Right lung (tissue), 10 donors: ENCODE measurements at places on chromosomes 7 and 10. TPM values are rescaled to one million over a fixed set of nuclear protein-coding genes. Genes with fewer than 3 reads are reported as not detected.

DNA sequence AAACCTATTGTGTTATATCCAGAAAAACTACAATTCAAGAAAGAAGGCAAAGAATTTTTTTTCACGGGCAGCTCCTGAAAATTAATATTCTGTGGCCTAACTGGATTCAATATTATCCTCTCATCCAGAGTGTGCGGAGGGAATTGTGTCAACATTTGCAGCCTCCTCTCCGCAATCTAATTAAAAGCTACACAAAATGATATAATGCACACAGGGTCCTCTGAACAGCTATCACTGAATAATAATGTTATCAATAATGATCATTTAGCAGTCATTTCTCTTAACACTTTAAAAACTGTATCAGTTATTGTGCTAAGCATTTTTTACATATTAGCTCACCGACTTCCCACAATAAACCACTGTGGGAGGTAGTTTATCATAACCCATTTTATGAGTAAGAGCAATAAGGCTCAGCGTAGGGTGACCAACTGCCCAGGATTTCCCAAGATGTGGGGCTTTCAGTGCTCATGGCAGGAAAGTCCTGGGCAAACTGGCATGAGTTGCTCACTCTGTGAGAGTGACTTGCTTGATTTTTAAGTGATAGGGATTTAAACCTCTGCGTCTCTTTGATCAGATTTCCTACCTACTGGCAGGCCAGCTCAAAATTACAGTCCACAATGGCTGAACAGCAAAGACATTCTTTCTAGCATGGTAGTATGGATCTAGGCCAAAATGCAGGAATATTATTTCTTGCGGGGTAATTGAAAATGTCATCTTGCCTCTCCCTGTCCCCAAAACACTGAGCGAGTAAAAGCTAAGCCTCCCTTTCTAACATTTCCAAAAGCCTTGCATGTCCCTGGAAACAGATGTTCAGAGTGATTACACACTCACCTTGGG lies 65.7 kb downstream of the AOAH start:
- DNase-seq: no peak

Gene GPR85
- polyA plus RNA-seq: 1.8 TPM

Gene FZD1
- 54.4 TPM for polyA plus RNA-seq

DNA sequence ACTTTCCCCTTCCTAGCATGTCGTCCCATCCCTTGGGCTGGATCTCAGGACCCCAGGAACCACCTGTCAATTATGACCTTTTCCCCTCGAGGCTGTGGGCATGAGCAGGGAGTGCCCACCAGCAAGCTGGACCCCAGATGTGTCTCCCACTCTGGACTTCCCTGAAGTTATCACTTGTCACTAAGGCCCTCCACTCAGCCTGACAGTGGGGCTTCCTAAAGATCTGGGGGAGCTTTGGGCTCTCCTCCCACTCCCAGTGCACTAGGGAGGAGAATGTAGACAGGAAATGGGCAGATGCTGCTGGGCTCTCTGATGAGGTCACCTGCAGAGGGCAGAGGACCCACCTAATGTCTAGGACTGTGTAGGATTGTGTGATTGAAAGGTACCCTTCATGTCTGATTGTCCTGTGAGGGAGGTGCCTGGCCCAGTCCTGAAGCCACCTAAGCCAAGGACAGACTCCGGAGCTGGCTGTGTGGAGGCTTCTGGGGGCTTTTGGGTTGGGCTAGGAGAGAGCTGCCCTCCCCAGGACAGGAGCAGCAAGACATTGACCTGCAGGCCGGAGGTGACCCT lies 18.7 kb downstream of the MYO1G start:
- no peak for DNase-seq

DNA sequence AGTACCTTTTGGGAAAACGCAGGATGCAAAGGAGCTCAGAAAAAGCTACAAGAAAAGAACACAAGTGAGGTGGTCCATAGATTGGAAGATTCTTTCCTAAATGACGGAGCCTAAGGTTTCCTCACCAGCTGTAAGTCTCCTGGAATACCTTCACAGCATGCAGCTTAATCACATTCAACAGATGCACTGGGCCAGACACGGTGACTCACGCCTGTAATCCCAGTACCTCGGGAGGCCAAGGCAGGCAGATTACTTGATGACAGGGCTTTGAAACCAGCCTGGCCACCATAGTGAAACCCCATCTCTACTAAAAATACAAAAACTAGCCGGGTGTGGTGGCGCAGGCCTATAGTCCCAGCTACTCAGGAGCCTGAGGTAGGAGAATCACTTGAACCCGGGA lies 228.7 kb downstream of the FRMD4A start:
- DNase-seq: no peak

Gene SEMA3C
- 115 TPM for polyA plus RNA-seq

GRCh38 chr7:95758187-95758586 lies 14.2 kb upstream of the DYNC1I1 start:
- DNase-seq: no peak

Gene CASP7
- 40.3 TPM for polyA plus RNA-seq

Gene EN2
- polyA plus RNA-seq: not detected

DNA sequence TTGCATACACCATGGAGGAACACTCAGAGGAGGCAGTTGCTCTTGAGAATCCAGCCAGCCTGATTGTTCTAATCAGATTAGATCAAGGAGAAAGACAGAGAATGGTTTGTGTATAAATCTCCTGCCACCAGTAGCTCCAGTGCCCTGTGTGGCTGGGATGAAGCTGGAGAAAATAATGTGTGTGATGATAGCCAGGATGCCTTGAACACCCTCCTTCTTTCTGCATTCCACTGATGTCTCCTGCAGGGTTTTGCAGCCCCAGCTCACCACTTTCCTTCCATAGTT lies 614.7 kb upstream of the FOXK1 start:
- no peak for DNase-seq

Gene HGF
- polyA plus RNA-seq: 32.1 TPM

Gene MUC12
- 2.6 TPM for polyA plus RNA-seq

- peak; percentile 55 for DNase-seq
Observed at GRCh38 chr10:70132098-70133029, at the start of gene AIFM2. TSS of gene AIFM2 (minus strand) at chr10:70132825. CDS start at chr10:70124084, 8,741 bp downstream.

DNA sequence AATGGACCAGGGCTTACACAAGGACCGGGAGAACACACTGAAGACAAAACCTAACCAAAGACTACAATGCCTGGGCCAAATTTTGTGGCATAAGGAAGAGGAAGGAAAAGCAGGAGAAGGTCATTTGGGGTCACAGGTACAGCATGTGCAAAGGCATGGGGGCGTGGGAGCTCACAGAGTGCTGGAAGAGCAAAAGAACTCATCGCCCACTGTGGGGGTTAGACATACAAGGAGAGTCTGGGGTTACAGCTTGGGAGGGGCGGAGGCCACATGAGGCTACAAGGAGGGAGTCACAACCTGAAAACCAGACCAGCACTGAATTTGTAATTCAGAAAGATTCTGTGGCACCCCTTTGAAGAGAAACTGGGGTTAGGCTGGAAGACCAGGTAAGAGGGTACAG lies 9.7 kb downstream of the PUS7 start:
- no peak for DNase-seq

DNA sequence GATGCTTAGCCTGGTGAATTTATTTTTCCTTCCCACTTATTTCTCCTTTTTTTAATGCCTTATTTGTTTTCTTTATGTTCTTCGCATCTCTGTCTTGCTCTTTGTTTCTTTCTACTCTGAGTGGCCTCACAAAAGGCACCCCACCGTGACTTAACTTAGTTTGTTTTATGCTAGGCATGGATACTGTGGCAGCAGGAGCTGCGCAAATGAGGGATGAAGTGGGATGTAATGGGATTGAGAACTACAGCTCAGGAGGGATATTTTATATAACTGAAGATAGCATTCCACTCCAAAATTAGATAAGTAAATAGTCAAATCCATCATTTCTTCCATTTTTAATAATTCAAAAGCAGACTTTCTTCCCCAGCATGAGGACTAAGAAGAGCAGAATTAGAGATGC lies 1.7 kb upstream of the CACNA2D1 start:
- no peak for DNase-seq

GRCh38 chr7:151940048-151940811 lies 16.0 kb upstream of the GALNTL5 start:
- DNase-seq: no peak

DNA sequence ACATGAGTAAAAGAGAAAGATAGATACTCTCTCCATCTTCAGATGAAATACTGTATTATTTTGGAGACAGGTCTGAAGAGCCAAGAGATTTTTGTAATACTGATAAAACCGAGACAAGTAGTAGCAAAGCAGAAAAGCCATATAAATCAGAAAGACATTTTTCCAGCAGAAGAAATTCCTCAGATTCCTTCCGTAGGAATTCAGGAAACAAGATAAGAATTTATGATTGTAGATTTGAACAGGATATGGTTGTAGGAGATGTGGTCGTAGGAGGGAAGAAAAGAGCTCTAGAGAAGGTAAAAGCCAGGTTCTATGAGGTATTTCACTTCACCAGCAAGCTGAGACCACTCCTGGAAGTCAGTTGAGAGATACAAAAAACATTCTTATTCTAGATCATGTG lies 17.6 kb upstream of the AASS start:
- DNase-seq: no peak

Gene TMEM254
- 52.6 TPM for polyA plus RNA-seq

DNA sequence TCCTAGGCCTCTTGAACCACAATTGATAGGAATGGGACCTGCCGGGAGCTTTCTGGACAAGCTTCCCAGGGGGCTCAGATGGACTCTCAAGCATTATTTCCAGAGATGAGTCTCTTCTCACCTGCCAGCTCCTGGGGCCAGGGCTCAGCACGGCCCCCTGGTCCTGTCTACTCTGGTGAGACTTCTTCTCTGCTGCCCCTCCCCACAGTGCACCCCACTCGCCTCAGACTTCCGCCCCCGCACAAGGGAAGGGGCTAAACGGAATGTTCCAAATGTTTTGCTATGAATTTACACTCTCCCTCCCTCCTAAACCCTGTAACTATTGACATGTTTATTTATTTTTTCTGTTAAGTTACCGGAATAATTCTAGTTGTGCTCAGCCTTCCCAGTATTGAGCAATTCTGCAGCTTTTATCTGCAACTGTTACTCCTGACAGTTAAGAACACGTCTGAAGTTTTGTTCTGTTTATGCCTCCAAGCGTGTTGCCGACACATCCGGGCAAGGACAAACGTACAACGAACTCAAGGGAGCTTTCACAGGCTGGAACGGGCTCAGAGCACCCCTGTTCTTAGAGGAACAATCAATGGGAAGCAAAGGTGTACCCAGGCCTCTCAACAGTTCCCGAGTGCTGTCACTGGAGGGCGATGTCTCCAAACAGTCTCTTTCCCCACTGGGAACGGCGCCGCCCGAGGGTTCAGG lies 55.2 kb downstream of the FHIP2A start:
- DNase-seq: peak; percentile 53

- no peak for DNase-seq
Observed at GRCh38 chr7:115008465-115009114, 86.7 kb downstream of the MDFIC start.

Gene PPP1R17
- polyA plus RNA-seq: not detected

Gene EDRF1
- 67.9 TPM for polyA plus RNA-seq

Gene HBP1
- 94.8 TPM for polyA plus RNA-seq

DNA sequence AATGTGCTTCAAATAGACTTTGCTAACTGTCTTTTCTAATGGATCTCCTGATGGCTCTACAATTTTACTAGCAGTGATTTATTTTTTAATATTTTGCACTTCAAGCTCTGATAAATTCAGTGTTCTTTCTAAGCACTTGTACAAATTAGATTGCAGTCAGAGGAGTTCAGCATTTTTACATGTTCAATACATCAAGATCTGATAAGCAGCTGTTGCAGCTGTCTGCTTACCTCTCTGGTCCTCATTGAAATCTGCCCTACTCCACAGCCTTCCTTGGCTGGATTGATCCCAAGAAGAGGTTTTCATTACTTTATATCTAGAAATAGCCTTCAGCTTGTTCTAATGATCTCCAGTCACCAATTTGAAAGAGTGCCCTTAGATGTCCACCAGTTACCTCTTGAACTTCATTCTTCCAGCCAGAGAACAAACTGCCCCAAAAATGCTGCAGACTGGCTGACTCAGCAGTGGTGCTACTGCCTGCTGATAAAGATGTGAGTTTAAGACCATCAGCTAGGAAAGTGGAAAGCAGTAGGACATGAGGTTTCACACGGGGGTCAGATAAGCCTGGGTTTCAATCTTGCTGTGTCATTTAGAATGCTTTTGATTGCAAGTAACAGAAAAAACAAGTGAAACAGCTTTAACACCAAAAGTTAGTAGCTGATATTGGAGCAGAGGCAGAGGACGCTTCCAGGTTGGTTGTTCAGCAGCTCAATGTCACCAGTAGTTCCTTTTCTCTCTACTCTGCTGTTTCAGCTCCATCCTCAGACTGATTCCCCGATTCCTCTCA lies 350.9 kb upstream of the NPVF start:
- DNase-seq: no peak

DNA sequence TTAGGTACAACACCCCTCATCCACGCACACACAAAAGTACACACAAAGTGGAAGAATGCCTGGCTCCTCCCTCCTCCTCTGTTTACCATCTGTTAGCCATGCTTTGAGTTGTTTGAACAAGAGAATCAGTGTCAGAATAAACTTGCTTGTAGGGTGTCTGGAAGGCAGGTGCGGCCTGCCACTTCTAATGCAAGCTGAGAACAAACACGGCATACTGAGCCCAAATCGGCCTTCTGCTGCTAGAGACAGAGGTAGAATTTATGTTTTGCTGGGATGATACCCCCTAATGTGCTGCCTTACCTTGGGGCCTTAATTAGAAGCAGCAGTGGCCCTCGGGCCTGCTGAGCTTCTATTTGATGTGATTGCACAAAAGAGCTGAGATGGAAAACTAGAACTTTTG lies 24.9 kb upstream of the FAM180A start:
- no peak for DNase-seq

Gene ARHGAP21
- polyA plus RNA-seq: 143 TPM

DNA sequence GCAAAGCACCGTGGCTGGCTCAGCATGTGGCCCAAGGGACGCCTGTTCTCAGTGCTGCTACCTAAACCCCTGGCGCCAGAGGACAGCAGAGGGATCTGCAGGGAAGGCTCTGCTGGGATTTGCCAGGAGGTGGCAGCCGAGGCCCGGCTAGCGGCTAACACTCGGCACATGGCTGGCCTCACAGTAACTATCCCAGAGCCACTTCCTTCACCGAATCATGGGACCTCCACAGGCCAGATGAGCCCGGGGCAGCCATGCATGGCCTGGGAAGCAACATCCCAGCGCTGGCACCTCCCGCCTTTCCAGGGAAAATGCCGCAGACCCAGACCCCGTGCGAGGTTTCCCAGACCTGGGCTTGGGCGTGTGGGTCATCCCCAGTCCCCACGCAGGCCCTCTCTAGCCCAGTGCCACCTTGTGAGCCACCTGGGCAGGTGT lies 36.4 kb downstream of the DPYSL4 start:
- peak; percentile 47 for DNase-seq

Gene SHTN1
- 21.4 TPM for polyA plus RNA-seq

- no peak for DNase-seq
Observed at GRCh38 chr7:18313965-18314364, 181.6 kb upstream of the HDAC9 start.

Gene HOXA3
- polyA plus RNA-seq: 53.1 TPM

- no peak for DNase-seq
Observed at GRCh38 chr7:129202058-129202777, 13.8 kb downstream of the SMO start.

- DNase-seq: no peak
Observed at GRCh38 chr10:112184052-112184371, 447 bp upstream of the GPAM start.

DNA sequence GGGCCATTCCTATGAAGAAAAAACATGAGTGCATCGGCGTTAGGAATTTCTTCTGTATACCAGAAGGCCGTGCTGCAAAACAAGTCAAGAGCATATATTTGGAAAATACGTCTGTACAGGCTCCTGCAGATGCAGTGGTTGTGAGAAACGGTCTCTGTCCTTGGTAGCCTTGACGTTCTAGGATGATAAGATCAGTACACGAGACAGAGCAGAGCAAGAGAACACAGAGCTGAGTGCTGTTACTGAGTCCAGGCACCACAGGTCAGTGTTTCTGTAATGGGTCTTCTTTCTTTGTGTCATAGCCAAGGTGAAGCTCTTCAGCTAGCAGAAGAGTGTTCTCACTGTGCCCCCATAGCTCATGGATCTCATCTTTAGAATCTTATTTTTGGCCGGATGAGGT lies 62.8 kb downstream of the WDR37 start:
- DNase-seq: no peak
